ENCODE measurements at places on chromosomes 2 and 18.

GRCh38 chr18:62625019-62625418, 90.3 kb upstream of the PHLPP1 start:
- no peak for DNase-seq

DNA sequence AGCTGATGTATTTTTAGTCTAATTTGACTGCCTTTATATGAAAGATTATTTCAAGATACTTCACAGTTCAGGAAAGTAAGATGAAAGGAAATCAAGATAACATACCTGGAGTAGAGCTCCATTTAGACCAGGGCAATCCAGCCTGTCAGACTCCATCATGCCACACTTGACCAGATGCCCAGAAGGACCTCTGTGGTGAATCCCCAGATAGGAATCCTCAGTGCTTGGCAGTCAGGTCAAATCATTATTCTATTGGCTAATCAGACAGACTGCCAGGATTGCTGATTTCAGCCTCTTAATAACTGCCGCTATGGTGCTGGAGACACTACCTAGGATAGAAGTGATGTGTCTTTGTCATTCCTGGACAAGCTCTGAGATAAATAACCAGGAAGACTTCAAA, 404.2 kb downstream of the STK39 start:
- DNase-seq: no peak

GRCh38 chr18:79658366-79658765, 21.2 kb upstream of the CTDP1 start:
- DNase-seq: no peak

- DNase-seq: no peak
Measured at GRCh38 chr2:181526014-181526413, 68.8 kb downstream of the ITGA4 start.

DNA sequence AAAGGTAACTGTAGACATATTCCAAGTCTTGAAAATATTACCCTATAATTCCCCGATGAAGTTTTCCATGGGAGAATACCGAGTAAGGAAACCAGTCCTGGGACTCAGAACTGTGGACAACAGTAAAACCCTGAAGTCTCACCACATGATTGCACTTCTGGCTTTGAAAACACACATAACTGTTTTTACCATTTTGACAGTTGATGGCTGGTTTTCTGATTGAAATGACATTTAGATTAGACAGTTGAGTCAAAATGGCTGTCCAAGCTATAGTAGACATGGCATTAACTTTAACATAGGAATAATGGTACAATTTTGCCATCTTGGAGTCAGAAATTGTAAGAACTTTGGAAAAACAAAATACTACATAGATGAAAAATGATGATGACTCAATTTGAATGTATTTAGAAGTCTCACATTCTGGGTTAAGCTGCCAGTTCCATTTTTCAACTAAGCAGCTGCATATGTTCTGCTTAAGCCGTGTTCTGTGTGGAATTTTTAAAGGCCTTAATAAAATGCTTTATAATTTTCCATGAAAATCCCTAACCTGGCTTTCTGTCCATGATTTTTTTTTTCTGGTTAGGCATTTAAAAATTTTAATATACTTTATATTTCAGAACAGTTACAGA, 38.3 kb upstream of the WIPF1 start:
- DNase-seq: no peak

DNA sequence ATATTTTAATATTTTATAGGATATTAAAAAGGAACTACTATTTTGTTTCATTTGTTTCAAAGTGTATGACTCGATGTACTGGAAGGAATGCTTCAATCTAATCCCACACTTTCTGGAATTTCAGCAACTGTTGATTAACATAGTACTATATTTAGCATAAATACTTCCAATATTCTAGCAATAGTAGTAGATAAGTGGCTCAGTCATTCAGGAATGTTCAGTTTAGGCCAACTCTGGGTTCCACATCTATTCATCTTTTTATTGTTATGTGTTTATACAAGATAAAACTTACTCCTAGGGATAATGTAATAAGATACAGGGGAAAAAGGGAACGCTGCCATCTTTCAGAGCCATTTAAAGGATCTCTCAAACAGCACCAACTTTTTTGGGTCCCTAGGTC, 22.3 kb upstream of the ORC2 start:
- DNase-seq: no peak

DNA sequence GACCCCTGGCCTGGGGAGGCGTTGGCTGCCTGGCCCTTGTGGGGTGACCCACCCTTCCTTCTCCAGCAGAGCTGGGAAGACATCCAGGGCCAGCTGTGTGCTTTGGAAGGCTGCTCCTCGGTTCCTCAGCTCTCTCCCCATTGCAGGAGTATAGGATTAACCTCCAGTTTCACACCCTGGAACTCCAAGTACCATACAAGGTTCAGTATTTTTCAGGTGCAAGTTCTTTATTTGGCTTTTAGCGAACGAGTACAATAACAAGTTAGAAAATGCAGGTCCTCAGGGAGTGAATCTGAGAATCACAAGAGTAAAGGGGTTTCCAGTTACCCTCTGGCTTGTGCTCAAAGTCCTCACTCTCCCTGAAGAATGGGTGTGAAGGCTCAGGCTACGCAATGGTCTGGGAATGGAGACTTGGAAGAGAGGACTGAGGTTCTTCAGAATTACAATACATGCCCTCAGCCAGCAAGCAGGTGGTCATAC, 101.2 kb downstream of the APOB start:
- no peak for DNase-seq

DNA sequence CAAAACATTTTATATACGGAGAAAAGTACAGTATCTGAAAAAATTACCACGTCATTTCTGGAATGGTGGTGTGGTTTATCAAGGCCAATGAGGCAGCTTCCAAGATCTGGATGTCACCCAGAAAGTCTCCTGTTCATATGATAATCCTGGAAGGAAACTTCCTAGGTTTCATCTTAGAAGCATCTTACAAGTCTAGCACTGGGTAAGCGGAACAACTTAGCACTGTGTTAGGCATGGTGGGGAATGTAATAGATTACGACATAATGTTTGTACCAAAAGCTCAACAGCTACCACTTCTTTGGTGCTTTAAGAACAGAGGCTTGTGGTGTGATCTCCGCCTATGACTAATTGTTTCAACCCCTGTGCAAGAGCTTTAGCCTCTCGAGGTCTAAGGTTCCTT, 63.1 kb upstream of the LYPD1 start:
- DNase-seq: no peak

DNA sequence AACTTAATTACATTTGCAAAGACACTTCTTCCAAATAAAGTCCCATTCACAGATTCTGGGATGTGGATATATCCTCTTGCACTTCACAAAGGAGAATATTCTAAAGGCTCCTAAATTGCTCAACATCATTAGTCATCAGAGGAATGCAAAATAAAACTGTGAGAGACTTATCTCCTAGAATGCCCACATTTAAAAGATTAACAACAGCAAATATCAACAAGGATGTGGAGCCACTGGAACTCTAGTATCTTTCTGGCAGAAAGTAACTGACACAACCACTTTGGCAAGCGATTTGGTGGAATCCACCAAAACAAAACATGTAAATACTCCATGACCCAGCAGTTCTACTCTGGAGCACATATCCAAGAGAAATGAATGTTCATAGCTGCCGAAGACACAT, 4.6 kb downstream of the NEU2 start:
- DNase-seq: no peak

- no peak for DNase-seq
Measured at GRCh38 chr2:139099721-139100120, 319.5 kb upstream of the NXPH2 start.

- DNase-seq: no peak
Measured at GRCh38 chr2:218876562-218877219, 4.0 kb upstream of the WNT10A start.

- no peak for DNase-seq
Measured at GRCh38 chr2:64142741-64143168, 1.5 kb downstream of the PELI1 start.

DNA sequence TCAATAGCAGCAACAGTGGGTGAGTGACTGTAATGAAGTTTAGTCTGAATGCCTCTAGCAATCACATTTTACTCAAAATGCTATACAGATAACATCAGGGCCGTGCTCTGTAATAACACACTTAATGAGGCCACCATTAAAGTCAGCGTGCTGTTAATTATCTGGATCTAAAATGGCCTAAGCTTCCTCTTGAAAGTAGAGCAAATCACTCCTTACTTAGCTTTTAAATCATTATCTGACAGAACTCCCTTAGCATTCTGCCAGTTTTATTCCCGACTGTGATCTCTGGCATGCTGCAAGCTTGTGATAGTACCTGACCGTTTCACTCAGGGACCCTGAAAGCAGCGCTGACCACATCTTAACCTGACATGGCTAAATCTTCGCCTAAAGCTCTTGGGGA, 9.0 kb downstream of the RPS7 start:
- no peak for DNase-seq

DNA sequence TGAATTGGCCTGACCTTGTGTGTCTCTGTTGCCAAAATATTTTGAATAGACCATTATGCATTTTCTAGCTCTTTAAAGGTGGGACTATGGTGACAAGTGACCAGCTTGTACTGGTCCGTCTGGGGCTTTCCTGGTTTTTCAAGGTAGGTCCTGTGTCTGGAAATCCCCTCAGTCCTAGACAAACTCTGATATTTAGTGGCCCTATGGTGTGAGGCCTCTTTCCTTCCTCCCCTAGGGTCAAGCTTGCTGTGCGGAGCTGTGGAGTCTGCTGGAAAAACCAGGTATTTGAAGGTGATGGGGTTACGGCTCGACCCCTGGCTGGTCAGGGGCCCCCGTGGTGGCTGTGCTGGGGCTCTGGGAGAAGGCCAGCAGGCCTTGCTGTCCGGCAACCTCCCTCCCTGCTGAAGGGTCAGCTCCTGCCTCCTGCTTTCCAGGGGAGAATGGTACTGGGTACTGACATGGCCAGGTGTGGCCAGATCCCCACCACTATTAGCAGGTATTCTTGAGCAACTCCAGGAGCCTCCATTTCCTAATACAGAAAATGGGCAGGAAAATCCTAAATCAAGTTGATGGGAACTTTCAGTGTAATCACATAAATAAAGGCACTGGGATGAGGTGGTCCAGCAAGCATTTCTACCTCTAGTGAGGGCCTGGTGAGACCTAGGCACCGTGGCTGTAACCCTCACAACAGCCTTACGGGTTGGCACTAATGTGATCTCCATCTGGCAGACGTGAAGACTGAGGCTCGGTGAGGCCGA, 86.2 kb upstream of the HS6ST1 start:
- DNase-seq: no peak

DNA sequence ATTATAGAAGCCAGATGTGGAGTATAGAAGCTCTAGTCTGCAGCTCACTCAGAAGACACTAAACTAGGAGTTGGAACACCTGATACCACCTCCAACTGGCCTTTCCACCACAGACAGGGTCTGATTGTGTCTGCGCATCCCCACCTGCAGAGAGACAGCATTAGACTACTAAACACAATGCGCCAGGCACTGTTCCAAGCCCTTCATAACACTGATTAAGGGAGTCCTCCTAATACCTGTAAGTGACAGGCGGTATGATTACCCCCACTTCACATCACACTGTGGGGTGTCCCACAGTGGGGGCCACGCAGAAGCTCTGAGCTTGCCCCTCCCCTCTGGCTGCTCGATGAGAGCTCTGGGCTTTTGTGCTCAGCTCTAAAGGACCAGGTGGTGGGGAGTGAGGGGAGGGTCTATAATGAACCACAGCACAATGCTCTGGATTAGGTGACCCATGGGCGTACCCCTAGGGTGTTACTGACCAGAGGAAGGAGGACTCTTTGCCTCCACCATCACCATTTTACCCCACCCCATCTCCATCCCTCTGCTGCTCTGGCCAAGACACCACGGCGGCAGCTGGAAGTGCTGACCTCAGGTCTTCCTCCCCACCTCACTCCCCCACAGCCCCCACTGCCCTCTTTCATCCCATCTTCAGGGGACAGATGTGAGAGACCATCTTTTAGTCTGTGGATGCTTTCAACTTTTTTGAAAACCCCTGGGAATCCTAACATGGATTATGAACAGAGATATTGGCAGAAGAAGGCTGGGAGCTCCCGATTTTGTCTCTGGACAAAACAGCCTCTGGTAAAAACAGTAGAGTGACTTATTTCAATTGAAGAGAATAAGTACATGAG, 145.1 kb downstream of the GFPT1 start:
- DNase-seq: no peak

DNA sequence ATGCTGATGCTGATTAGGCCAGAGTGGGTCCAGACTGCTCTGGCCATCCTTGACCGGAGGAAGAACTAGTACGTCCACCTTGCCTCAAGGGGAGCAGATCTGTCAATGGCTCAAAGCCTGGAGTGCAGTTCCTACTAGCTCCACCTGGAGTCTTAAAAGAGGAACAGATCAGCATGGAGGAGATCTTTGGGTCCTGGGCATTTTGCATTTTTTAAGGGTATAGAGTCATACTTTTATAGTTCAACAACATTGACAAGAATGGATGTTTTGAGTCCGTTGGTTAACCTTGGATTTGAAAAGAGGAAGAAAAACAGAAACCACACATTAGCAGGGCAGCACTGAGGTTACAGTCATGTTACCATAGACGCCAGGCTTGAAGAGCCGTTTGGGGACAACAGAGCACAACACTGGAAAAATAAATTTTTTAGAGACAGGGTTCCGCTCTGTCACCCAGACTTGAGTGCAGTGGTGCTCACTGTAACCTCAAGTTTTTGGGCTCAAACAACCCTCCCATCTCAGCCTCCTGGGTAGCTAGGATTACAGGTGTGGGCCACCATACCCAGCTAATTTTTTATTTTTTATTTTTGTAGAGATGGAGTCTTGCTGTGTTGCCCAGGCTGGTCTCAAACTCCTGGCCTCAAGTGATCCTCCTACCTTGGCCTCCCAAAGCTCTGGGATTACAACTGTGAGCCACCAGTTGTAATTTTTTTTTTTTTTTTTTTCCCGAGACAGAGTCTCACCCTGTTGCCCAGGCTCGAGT, 78.5 kb downstream of the PRKCE start:
- DNase-seq: no peak

- DNase-seq: peak; percentile 6
Measured at GRCh38 chr2:550860-551567, 126.2 kb downstream of the TMEM18 start.

- no peak for DNase-seq
Measured at GRCh38 chr2:238900511-238900910, 52.6 kb downstream of the TWIST2 start.

- DNase-seq: peak; percentile 54
Measured at GRCh38 chr2:64222351-64222750, 78.1 kb upstream of the PELI1 start.

GRCh38 chr2:55087501-55087900, 37.2 kb upstream of the RTN4 start:
- no peak for DNase-seq

DNA sequence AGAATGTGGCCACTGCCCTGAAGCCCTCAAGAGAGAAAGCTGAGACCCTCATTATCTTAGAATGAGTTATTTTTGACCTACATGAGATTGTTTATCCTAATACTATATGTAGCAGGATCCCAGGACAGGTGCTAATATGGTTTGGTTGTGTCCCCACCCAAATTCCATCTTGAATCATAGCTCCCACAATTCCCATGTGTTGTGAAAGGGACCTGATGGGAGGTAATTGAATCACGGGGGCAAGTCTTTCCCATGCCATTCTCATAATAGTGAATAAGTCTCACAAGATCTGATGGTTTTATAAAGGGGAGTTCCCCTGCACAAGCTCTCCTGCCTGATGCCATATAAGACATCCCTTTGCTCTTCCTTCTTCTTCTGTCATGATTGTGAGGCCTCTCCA, 76.8 kb downstream of the CCBE1 start:
- DNase-seq: no peak
